ENCODE measurements at places on chromosomes 12 and 14.

DNA sequence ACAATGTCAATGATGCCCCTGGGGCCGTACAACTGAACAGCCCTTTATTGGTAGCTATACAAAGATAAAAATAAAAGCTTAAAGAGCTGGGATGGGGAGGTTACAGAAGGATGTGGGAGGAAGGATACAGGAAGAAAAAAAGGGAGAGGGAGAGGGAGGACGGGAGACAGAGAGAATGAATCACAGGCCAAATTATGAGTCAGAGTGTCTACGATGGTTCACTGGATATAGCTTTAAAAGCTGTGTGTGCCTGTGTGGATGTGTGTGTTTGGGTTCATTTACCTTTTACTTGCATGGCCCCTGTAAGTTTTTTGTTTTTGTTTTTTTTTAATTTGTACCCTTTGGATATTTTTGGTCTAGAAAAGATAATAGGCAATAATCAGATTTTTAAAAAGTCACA, 111.9 kb downstream of the CCDC60 start:
- DNase-seq = no peak

DNA sequence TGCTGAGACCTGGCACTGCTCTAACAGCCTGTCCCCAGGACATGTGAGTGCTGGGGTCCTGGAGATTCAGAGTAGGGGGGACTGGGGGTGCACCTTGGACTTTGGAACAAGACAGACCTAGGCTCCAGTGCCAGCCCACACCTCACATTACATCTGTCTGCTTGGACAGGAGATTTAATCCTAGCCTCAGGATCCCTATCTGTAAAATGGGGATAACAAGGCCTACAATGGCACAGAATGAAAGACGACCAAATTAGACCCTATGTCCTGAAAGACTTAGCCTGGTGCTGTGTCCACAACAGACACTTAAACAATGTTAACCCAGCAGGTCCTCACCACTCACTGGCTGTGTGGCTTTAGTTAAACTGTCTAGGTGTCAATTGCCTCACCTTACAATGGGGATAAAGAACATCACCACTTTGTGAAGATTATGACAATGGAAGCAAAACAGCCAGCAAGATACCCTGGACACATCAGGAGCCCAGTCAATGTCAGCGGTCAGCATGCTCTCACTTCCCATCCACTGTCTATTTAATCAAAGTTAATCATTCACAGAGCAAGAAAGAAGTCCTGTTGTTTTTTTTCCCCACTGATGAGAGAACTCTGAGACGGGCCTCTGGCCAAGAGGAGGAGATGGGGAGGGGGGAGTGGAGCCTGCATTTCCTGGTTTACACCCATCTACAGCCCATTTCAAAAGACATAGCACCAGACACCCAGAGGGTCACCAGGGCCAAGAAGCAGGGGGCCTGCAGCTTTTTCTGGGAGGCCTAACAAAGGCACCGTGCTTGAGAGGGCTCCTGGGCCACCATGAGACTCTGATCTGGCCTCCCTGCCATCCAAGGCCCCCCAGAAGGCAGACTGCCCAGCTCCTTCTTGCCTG, 40.6 kb downstream of the ACTN1 start:
- no peak for DNase-seq

GRCh38 chr14:70771781-70772212, 37.5 kb downstream of the MAP3K9 start:
- no peak for DNase-seq

DNA sequence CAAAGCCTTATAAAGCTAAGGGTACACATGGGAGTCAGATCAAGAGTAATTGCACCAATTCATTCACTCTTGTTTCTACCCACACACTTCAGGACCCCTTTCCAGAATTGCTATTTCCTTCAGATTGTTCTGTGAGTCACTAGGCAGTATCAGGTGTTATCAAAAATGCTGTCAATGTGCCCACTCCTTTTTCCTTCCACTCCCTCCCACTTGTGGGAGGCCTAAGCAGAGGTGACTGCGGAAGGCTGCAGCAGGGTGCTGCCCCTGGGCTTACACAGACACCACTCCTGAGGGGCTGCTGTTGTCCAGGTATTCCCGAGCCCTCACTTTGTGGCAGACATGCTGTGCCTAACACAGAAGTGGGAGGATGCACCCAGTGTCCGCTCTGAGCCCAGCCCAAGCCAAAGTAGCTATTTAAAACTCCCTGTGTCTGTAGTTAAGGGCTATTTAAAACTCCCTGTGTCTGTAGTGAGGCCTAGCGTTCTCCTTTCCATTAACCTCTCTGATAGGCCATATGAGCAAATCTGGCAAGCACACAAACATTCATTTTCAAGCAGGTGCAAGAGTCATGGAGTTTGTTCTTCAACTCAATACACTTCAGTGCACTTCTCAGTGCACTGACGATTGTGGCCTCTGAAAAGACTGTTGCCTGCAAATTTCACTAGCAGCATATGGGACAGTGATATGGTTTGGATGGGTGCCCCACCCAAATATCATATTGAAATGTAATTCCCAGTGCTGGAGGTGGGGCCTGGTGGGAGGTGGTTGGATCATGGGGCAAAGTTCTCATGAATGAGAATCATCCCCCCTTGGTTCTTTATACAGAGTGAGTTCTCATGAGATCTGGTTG, 117.8 kb downstream of the PHLDA1 start:
- peak; percentile 21 for DNase-seq

GRCh38 chr12:72241552-72241951, 30.6 kb upstream of the TRHDE start:
- DNase-seq = no peak

DNA sequence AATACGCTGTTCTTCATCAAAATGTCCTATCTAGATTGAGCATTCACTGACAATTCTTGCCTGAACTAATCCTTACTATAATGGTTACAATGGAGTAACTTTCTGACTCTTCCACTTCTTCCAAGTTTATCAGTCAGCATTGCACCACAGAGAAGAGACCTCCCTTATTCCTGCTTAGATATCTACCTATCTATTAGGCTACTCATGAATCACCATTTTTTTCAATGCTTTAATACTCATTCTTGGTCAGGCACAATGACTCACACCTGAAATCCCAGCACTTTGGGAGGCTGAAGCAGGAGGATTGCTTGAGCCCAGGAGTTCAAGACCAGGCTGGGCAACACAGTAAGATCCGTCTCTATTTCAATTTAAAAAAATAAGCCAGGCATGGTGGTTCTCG, 39.3 kb downstream of the RPS6KA5 start:
- no peak for DNase-seq

GRCh38 chr12:127063339-127064072, 1203.5 kb upstream of the TMEM132C start:
- no peak for DNase-seq

DNA sequence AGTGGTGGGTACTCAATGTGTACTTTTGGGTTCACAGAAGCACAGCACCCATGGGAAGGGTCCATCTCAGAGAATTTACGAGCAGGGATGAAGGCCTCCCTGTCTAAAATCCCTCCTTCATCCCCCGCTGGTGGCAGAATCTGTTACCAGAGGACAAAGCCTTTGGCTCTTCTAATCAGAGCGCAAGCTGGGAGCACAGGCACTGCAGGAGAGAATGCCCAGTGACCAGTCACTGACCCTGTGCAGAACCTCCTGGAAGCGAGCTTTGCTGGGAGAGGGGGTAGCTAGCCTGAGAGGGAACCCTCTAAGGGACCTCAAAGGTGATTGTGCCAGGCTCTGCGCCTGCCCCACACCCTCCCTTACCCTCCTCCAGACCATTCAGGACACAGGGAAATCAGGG, 1.5 kb upstream of the GPR162 start:
- DNase-seq = no peak

GRCh38 chr12:131010396-131011131, 56.9 kb downstream of the ADGRD1 start:
- no peak for DNase-seq

GRCh38 chr12:80708975-80709328, 1.5 kb downstream of the MYF6 start:
- no peak for DNase-seq

- no peak for DNase-seq
Observed at GRCh38 chr12:47184229-47184628, 104.5 kb upstream of the AMIGO2 start.

GRCh38 chr12:25257590-25258324, 7.0 kb upstream of the KRAS start:
- DNase-seq = no peak
